T follicular helper cell (primary cell): ENCODE measurements at places on chromosomes 16 and 17.
A peak's percentile ranks its signal among the peaks of the same experiment; 100 is the strongest.

- no peak for DNase-seq
Measured at GRCh38 chr17:18259621-18260331, 686 bp upstream of the MIEF2 start.

- peak; percentile 30 for DNase-seq
Measured at GRCh38 chr17:17568772-17569195, 22.7 kb downstream of the PEMT start.

- no peak for DNase-seq
Measured at GRCh38 chr17:49259663-49260010, 29.1 kb upstream of the PHOSPHO1 start.

- no peak for DNase-seq
Measured at GRCh38 chr16:84836234-84836647, 16.5 kb downstream of the CRISPLD2 start.

GRCh38 chr16:60392380-60392779 lies 1643.9 kb downstream of the CDH8 start:
- DNase-seq: no peak

- DNase-seq: peak; percentile 30
Measured at GRCh38 chr16:31177136-31177535, 2.8 kb upstream of the FUS start.

- DNase-seq: no peak
Measured at GRCh38 chr17:40264458-40265185, 23.1 kb upstream of the CDC6 start.

- DNase-seq: peak; percentile 94
Measured at GRCh38 chr17:7841396-7841914, 7.4 kb downstream of the KDM6B start.

GRCh38 chr17:36901506-36901905 lies 35.8 kb upstream of the LHX1 start:
- DNase-seq: no peak

DNA sequence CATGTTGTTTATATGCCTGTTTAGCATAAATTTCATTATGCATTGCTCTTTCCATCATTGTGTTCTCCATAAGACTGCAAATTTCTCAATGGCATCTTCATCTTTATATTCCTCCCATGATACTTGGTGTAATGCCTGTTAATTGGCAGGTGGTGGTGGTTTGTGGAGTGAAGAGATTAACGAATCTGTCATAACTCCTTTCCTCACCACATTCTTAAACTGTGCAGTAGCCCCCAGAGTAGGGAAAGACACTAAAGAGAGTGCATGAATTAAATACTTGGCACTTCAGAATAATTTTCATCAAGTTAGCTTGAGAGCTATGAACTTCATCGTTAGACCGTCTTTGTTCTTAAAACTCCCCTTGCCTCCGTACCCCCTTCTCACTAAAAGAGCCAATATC lies 329.7 kb downstream of the HS3ST3B1 start:
- DNase-seq: no peak

GRCh38 chr17:81206657-81207056 lies 16.1 kb downstream of the CEP131 start:
- no peak for DNase-seq

- no peak for DNase-seq
Measured at GRCh38 chr17:44360144-44360533, 3.5 kb downstream of the FAM171A2 start.

DNA sequence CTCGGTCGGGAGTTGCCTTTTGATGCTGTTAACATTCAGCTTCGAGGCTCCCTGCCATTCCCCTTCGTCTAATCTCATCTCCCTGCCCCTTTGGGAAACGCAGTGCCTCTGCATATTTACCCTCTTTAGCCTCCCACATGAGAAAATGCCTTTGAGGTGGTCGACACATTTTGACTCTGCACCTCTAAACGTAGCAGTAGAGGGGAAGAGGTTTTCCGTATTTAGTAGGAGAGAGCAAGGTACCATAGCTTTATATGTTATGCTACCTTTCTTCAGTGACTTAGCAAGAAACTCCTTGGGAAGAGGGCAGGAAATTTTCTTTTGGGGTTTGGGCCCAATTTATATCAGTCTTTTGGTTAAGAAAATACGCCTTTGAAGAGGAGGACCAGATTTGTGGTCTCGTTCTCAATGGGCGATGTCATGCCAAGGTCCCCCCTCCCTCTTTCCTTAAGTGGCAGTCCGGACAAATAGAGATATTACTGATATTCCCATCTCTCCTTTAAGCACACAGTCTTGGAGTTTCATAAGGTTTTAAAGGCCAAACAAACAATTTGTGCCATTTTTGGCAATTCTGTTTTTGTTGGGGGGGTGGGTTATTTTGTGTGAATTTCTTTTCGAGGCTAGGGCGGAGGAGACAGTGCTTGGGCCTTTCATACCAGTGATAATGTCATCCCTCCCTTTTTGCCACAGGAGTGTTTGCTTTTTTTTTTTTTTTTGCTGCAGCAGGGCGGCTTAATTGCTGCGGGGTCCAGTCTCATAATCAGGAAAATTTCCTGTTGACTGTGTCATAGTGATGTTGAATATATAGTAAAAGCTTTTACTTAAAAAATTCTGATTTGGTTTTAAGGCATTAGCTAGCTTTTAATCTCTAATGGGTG lies 1.5 kb downstream of the PAFAH1B1 start:
- DNase-seq: peak; percentile 6

GRCh38 chr16:7644811-7645210 lies 312.2 kb downstream of the RBFOX1 start:
- no peak for DNase-seq

DNA sequence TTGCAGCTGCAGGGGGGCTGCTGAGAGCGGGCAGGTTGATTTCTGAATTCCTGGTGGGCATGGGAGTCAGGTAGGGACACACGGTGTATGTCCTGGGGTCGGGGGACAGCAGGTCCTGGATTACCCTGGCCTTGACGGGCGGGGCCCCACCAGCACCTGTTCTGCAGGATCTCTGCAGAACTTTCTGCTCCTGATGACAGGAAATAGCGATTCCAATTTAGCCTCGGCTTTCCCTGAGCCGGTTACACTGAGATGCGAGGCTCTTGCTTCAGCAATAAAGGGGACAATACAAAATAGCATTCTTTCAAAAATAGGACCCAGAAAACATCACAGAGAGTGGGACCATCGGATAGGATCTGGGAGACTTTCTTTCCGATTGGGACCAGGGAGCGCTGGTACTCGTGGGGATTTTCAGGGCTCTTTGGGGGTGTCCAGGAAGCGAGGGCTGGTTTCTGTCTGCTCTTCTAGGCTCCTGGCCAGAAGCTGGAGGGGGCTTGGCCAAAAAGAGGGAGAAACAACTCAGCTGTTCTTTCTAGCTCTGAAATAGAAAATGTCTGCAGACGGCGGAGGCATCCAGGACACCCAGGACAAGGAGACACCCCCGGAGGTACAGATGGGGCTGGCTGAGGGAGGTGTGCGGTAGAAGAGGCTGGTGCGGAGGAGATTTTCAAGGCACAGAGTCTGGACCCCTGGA lies 642 bp downstream of the ZNF205 start:
- DNase-seq: no peak

GRCh38 chr17:73546114-73546513 lies 98.1 kb downstream of the SDK2 start:
- DNase-seq: no peak

GRCh38 chr17:68401288-68401687 lies 56.0 kb downstream of the WIPI1 start:
- no peak for DNase-seq

DNA sequence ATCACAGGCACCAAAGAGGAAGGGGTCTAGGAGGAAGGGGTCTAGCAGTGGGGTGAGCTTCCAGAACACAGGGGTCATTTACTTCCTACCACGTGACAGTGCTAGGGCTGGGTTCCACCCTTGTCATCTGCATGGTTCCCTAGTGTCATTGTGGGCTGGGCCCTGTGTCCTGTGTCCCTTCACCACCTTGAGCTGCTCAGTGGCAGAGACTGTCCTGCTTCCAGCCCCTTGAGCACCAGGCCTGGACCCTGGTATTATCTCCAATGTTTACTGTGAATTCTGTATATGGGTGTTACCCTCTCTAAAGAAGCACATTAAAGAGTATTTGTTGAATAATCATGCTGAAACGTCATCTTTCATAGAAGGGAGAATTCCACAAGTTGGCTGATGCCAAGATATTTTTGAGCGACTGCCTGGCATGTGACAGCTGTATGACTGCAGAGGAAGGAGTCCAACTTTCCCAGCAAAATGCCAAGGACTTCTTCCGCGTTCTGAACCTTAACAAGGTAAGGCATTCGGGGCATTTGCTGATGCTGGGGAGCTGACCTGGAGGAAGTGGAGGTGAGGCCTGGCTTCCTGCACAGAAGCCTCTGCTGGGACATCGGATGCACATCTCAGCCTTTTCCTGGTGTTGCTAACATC lies 5.5 kb downstream of the NARF start:
- DNase-seq: no peak

DNA sequence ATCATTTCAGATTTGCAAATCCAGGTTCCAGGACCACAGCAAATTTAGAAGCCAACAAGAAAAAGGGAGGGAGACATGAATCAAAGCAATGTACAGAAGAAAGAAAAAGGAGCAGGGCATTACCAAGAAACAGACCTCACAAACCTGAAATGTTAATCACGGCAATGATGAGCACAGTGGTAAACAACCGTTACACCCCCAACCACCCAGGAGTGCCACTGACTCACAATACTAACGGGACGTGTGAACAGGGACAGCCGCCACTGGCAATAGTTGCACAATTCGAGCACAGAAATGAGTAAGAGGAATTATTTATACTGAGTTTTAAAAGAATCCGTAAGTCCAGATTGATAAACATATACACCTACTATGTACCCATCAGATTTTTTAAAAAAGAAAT lies 13.8 kb downstream of the USP22 start:
- DNase-seq: no peak

DNA sequence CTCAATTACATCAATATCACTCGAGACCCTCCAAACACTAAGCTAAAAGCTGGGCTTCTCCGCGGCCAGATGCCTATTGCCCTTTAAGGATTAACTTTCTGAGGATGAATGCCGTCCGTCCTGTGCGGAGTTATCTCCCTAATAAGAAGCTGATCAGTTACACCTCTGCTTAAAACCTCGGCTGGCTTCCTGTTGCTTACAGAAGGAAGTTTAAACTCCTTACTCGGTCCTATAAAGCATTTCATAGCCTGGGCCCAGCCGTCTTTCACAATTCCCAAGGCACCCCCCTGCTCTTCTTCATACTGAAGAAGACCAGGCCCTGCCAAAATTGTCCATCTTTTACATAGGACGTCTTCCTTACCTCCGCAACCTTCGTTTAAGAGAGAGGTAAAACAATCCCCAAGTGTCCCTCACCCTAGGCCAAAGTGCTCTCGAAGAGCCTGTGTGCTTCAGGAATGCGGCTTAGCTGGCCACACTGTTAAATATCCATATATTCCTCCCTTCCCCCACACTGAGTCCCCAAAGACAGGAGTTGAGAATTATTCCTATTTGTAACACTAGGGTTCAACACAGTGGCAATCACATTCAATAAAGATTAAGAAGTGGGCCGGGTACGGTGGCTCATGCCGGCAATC lies 112.6 kb upstream of the IRX5 start:
- no peak for DNase-seq

GRCh38 chr16:79100447-79100846 lies 500.1 kb downstream of the MAF start:
- DNase-seq: no peak

- DNase-seq: no peak
Measured at GRCh38 chr16:26701243-26701886, 365.4 kb upstream of the C16orf82 start.

GRCh38 chr16:84967828-84968227 lies 43.5 kb downstream of the ZDHHC7 start:
- DNase-seq: no peak

DNA sequence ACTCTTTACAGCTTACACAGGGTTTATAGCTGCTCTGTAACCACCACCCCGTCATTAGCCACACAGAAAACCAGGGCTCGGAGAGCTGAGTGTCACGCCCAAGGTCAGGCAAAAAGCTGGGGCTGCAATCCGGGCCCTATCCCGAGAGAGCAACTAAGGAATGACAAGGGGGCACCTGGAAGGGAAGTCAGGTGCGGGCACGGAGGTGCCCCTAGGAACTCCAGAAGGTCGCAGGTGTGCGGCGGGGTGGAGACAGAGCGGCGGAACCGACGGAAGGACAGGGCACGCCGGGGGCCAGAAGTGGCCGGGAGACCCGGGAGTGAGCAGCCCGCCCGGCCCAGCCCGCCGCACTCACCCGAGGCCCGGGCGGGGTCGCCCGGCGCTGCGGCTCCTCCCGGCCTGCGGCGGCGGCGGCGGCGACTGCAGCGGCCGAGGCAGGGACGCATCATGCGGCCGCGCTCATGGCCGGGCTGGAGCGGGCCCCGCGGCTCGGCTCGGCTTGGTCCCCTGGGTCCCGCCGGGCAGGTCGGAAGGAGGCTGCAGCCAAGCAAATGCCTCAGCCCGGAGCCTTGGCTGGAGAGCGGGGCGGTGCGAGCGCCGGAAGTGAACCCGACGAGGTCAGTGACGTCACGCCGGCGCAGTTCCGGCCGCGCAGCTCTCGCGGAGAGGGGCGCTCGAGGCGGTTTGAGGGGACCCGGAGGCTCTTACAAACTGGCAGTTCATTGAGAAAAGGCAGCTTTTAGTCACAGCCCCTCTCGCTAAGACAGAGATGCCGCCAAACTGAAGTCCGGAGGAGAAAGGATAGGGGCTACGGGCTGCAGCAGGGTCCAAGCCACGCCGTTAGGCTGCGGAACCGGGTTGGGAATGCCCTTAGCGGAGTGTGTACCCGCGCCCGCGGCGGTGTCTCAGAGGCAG lies at the start of gene ZDHHC7:
Gene ZDHHC7 (minus strand): TSS at position 605 of the 915 bp plus-strand sequence. CDS start 20,917 bp downstream, outside the sequence.
- peak; percentile 75 for DNase-seq

- no peak for DNase-seq
Measured at GRCh38 chr16:85465328-85466303, 147.5 kb upstream of the GSE1 start.

DNA sequence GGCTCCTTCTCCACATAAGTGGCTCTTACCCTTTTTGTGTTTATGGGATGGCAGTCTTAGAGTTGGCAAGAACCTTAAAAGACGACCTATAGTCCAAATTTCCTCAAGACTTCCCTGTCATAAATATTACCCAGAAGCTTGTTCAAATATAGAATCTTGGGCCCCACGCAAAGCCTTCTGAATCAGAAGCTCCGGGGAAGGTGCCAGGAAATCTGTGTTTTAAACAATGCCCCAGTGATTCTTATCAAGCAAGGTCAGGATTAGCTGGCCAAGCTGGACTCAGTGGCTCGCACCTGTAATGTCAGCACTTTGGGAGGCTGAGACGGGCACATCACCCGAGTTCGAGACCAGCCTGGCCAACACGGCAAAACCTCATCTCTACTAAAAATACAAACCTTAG lies 85.7 kb downstream of the TIMM22 start:
- no peak for DNase-seq

DNA sequence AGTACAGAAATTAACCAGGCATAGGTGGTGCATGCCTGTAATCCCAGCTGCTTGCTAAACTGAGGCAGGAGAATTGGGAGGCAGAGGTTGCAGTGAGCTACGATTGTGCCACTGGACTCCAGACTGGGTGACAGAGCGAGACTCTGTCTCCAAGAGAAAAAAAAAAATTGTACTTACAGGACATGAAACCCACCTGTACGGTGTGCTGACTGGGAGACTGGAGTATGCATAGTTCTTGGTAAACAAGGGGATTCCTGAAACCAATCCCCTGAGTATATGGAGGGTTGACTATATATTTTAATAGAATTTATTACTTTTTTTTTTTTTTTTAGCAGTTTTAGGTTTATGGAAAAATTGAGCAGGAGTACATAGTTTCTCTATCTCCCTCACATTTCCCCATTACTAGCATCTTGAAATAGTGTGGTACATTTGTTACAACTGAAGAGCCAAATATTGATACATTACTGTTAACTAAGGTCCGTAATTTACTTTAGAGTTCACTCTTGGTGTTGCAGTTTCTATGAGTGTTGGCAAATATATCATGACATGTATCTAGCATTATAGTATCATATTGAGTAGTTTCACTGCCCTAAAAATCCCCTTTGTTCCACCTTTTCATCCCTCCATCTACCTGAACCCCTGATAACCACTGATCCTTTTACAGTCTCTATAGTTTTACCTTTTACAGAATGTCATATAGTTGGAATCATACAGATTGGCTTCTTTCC lies 19.3 kb downstream of the TENT4B start:
- no peak for DNase-seq
